Tibial nerve (tissue), 4 donors: ENCODE measurements at places on chromosomes 1 and 21.

DNA sequence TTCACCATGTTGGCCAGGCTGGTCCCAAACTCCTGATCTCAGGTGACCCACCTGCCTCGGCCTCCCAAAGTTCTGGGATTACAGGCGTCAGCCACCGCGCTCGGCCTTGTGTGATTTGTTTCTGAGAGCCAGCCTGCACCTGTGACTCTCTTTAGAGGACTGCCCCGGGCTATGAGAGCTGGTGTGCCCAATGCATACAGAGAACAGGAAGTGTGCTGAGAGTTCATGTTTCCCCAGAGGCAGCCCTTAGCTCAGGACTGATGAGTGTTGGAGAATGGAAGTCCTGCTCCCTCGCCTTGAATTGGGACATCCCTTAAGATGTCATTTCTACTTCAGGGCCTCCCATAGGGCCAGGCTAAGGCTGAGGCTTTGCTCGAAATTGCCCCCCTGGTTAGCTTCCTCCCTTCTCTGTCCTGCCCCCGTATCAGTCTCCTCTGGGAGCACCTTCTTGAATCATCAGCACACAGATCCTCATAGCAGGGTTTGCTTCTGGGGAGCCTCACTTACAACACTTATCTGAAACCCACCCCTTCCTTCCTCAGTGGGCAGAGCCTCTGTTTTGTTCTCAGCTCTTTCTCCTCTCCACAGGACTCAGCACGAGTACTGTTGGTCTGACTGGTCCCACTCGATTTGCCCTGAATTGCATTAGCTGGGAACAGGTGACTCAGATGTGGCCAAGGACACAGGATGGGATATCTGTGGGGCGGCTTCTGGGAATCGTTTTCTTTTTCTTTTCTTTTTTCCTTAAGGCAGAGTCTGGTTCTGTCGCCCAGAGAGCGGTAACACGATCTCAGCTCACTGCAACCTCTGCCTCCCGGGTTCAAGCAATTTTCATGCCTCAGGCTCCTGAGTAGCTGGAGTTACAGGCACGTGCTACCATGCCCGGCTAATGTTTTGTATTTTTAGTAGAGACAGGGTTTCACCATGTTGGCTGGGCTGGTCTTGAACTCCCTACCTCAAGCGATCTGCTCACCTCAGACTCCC lies 80.1 kb downstream of the UBIAD1 start:
- no peak for DNase-seq

DNA sequence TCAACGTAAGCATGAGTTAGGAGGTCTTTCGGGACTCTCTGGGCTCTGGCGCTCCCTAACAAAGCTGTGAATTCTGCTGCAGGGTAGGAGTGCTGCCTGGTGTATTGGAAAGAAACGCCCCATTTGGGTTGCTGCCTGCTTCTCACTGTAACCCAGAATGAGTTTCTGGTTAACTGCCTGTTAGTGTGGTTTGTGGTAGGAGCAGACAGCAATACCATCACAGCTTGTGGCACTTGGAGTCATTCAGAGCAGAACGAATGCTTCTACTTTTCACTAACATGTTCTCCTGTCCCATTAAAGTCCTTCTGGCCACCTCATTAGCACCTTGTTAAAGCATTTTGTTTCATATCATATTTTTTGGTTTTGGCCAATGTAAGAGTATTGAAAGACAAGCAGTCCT lies 18.1 kb downstream of the MAP3K7CL start:
- DNase-seq: no peak

- no peak for DNase-seq
These were observed 13.8 kb downstream of the KAZN start for GRCh38 chr1:14612256-14612655.

GRCh38 chr1:89962742-89963075 lies 32.2 kb upstream of the ZNF326 start:
- no peak for DNase-seq

- no peak for DNase-seq
These were observed 15.0 kb downstream of the IFFO2 start for GRCh38 chr1:18941221-18942141.

GRCh38 chr1:6130036-6130435 lies 50.1 kb downstream of the CHD5 start:
- DNase-seq: no peak

DNA sequence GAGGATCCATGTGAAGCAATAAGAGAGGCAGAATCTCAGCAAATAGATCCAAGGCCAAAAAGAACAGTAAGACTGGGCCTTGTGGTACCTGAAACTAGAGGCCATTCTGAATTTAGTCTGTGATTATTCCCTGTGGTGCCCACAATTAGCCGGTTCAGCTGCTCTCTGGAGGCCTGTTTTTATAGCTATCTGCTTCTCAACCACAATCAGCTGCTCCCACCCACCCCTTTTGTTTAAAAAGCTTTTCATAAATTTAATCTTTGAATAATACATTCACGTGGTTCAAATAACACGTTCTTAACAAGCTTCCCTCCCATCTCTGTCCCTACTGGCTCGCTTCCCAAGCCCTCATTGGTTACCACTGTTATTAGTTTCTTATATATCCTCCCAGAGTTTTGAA lies 18.0 kb downstream of the UBE2T start:
- no peak for DNase-seq

GRCh38 chr1:12502336-12503109 lies 115.5 kb downstream of the DHRS3 start:
- DNase-seq: no peak
